Stimulated activated CD4-positive, alpha-beta T cell treated with anti-CD3 and anti-CD28 coated beads, Interleukin-1b, Interleukin-23, amount 100 ng/mL, for 1 hour (primary cell): ENCODE measurements at places on chromosomes 16 and 17.

DNA sequence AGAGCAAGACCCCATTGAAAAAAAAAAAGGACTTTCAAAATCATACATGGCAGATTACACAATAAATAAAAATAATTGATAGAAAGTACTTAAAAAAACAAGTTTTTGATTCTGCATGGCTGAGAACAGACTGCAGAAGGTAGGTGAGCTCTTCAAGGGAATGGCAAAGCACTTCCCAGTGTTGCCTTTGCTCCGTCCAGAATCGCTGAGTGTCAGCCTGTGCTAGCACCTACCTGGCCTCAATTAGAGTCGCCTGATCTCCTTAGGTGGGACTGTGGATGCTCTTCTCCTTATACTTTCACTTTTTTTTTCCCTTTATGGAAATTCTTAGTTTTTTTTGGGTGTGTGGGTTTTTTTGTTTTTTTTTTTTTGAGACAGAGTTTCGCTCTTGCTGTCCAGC, 6.0 kb upstream of the TMEM220 start:
- no peak for DNase-seq

GRCh38 chr17:64326420-64327054, 63.5 kb upstream of the TEX2 start:
- no peak for DNase-seq

GRCh38 chr16:64452446-64452845, 669.4 kb downstream of the CDH11 start:
- DNase-seq, result no peak

- no peak for DNase-seq
Measured at GRCh38 chr17:58247511-58248363, 9.4 kb downstream of the LPO start.

DNA sequence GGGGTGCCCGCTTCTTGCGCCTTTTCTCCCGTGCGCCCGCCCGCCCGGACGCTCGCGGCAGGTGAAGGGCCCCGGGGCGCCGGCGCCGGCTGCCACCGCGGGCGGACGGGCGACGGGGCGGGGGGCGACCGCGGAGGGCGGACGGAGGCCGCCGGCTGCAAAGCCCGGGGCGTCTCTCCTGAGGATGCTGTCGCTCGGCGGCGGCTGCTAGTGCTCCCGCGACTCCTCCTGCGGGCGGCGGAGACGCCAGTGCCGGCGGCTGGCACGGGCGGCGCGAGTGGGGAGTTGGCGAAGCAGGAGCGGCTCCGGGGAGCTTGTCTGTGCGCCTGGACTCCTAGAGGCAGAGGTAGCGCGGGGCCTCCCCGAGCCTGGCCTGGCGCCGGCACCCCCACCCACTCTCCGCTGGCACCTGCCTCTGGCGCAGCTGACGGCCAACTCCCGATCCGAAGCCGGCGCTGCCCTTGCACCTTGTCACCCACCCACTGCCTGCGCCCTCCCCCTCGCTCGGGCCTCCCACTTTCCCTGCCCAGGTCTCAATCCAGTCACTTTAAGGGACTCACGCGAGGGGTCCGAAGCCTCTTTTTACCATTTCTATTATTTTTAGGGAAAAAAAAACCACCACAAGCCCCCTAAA, at the start of gene FAM20A:
FAM20A (minus strand) TSS at position 437 of the 634 bp plus-strand sequence. CDS start 701 bp downstream, outside the sequence.
- DNase-seq, result no peak

DNA sequence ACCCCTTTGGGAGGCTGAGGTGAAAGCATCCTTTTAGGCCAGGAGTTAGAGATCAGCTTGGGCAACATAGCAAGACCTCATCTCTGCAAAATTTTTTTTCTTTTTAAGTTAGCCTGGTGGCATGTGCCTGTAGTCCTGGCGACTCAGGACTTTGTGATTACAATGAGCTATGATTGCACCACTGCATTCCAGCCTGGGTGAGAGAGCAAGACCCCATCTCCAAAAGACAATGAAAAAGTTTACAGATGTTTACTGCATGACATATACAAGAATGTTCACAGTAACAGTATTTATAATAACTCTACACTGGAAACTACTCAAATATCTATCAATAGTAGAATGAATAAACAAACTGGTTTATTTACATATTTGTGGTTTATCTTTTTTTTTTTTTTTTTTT, 33.1 kb upstream of the CCL22 start:
- no peak for DNase-seq

DNA sequence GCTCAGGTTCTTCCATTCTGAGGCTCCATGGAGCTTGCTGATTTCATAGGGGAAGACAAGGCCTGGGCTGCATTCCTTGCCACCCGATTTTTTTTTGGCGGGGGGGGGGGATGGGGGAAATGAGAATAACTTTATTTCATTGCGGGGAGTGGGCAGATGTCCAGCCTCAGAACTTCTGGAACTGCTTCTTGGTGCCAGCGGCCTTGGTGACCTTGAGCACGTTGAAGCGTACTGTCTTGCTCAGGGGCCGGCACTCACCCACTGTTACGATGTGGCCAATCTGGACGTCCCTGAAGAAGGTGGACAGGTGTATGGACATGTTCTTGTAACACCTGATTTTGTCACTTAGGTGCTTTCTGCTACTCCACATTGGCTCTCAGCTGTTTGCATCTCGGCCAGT, 8.3 kb upstream of the CENPT start:
- no peak for DNase-seq
